SW480 (cell line): ENCODE measurements at places on chromosomes 1 and 21.

- DNase-seq = peak; percentile 46
These were observed 48.8 kb downstream of the PIK3CD start for GRCh38 chr1:9700340-9700739.

GRCh38 chr1:234469376-234469775 lies 9.6 kb downstream of the TARBP1 start:
- DNase-seq = no peak

- DNase-seq = no peak
These were observed 132.2 kb downstream of the PSMG1 start for GRCh38 chr21:39050841-39051587.

DNA sequence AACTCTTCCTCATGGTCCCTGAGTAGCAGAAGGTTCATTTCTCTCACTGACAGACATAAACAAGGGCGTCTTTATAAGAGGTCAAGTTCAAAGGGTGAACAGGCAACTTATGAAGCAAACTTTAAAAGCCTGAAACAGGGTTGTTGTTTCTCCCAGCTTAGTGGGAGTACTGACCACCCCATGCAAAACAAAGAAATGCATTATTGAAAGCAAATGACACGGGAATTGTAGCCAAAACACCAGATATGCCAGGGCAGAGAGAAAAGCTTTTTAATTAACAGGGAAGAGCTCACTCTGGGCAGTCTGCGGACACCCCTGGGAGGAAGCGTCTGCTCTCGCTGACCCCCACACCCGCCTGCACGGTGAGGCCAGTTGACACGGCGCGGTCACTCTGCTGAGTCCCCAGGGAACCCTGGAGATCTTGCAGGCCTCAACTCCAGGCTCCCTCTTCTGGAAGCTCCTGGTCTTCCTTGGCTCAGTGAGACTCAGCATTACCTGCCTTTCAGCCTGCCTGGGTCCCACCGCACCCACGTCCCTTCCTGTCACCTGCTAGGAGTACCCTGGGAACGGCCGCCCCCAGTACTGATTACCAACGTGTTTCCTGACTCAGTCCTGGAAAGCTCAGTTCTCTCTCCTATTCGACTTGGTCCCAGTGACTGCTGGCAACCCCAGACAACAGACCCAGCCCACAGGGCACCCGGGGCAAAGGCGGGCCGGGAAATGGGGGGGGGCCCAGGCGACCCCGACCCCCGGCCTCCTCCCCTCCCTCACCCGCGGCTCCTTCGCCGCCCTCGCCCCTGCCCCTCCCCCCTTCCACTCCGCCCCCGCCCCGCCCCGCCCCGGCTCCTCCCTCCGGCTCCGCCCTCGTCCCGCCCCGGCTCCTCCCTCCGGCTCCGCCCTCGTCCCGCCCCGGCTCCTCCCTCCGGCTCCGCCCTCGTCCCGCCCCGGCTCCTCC lies 972 bp downstream of the CFAP410 start:
- peak; percentile 82 for DNase-seq

DNA sequence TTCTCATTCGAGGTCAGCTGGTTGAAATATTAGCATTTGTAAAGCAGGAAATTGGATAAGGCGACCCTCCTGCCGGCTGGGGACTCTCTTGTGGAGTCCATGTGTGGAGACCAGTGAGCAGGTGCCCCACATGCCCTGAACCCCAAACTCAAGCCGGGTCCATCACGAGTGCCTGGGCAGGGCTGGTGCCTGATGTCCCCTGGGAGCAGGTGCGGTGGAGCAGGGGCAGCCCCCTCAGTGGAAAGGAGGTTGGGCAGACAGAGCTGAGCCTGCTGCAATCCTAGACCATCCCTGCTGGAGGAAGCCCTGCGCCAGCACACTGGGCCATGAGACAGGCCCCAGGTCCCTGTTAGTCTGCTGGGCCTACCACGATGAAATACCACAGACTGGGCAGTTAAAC lies 395.6 kb downstream of the NPHP4 start:
- no peak for DNase-seq

GRCh38 chr1:193448682-193449461 lies 262.5 kb upstream of the B3GALT2 start:
- no peak for DNase-seq

DNA sequence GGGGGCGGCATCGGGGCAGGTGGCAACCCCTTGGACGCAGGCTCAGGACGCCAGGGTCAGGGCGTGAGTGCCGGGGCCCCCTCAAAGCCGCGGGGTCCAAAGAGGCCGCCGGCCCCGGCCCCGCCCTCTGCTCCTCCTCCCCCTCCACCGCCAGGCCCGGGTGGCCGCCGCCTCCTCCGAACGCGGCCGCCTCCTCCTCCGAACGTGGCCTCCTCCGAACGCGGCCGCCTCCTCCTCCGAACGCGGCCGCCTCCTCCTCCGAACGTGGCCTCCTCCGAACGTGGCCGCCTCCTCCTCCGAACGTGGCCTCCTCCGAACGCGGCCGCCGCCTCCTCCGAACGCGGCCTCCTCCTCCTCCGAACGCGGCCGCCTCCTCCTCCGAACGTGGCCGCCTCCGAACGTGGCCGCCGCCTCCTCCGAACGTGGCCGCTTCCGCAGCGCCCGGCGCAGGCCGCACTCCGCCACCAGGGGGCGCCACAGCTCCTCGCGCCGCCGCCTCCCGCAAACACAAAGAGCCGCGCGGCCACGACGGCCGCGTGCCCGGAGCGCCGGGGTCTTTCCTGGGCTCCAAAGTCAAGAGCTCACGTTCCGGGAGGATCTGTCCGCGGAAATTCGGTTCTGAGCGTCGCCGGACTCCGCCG lies 19.3 kb upstream of the SAMD11 start:
- DNase-seq = peak; percentile 57

DNA sequence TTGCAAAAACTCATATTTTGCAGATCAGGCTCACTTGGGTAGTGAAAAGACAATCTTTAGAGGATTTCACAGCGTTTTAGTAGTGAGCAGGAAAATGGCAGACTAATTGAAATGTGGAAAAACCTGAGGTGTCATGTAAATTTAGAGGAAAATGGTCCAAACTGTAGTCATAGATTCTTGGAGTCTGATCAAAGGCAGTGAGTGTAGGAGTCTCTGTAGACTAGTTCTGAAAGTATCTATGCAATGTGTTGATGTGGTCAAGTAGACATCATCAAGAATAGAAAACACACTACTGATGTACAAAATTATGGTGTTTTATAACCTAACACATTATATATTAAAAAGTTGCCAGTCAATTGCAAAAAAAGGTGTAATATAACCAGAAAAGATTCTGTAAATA lies 143.2 kb upstream of the C1orf105 start:
- DNase-seq = no peak

GRCh38 chr1:77514921-77515776 lies 167.3 kb downstream of the ZZZ3 start:
- DNase-seq = no peak

- peak; percentile 12 for DNase-seq
These were observed 60.8 kb upstream of the PGD start for GRCh38 chr1:10338047-10338446.

GRCh38 chr1:245915406-245915805 lies 591.7 kb downstream of the SMYD3 start:
- no peak for DNase-seq

GRCh38 chr1:167520711-167521206 lies 2.4 kb upstream of the CD247 start:
- DNase-seq = no peak

- DNase-seq = no peak
These were observed 23.9 kb upstream of the FAAH start for GRCh38 chr1:46370214-46370633.

DNA sequence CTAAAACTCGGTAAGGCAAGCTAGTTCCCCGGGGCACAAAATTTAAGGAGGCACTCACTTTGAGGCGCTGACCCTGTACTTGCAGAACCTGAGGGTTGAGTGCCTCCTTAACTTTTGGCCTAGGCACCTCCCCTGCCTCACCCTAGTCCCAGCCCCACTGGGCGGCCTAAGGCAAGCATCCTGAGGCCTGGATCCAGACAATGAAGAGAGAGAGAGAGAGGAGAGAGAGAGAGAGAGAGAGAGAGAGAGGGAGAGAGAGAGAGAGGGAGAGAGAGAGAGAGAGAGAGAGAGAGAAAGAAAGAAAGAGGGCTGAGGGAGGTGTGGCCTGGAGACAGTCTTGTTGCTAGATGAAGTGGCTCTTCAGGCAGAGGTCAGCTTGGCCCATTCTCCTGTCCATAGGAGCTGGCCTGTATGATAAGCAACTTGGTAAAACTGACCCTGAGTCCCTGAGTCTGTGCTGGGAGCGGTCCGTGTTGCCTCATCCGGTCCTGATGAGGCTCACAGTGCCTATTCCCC lies 7.4 kb upstream of the LRRN2 start:
- no peak for DNase-seq

DNA sequence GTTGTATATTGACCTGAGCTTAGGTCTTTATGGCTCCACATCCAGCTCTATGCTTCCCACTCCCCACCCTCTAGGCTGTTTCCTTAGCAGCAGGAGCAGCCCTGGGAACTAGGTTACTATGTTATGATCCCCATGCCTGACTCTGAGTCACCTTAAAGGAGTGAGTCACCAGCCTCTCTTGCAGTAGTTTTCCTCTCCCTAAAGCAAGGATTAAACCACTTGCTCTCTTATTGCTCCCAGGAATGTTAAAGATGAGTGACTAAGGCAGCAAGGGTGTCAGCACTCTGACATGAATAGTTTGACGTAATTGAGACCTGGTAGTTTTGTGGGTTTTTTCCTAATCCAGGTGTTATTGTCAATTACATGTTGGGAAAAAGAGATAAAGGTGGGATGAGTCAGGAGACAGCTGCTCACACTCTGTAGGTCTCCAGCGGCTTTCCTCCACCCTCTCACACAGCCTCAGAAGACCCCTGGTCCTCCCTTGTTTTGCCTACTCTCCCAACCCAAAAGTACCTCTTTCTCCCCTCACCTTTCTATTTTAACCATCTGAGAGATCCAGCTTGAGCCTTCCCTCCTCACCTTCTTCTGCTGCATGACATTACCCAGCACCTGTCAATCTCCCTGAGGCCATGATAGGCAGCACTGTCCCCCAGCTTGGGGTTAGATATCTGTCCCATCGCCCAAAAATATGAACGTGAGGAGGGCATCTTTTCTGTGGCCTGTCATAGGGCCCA lies 369.1 kb upstream of the VAMP3 start:
- peak; percentile 95 for DNase-seq

- DNase-seq = no peak
These were observed 71.0 kb downstream of the SASS6 start for GRCh38 chr1:100061681-100062080.

- DNase-seq = no peak
These were observed 14.6 kb downstream of the OPTC start for GRCh38 chr1:203508463-203509073.

- peak; percentile 46 for DNase-seq
These were observed 4.2 kb downstream of the IGSF21 start for GRCh38 chr1:18111605-18112297.

DNA sequence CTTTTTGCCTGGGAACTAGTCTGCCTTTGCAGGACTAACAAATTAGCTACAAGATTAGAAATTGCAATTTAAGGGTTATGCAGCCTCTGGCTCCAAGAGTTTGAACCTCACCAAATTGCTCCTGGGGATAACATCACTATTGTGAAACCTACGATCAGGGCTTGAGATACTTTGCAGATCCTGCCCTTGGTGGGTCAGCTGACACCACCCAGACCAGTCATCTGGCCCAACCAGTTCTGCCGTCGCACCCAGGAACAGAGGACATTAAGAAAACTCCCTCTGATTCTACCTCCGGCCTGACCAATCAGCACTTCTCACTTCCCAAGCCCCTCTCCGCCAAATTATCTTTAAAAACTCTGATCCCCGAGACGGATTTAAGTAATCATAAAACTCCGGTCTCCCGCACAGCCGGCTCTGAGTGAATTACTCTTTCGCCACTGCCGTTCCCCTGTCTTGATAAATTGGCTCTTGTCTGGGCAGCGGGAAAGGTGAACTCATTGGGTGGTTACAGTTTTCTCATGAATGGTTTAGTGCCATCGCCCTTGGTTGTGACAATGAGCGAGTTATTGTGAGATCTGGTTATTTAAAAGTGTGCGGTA lies 32.9 kb upstream of the B3GALT5 start:
- DNase-seq = no peak

- DNase-seq = no peak
These were observed 8.7 kb downstream of the TFF3 start for GRCh38 chr21:42306366-42307035.
